ENCODE measurements at places on chromosomes 7 and 10. TPM values are rescaled to one million over a fixed set of nuclear protein-coding genes. Genes with fewer than 3 reads are reported as not detected.

The HYAL4 gene
- total RNA-seq: not detected

The PRRT4 gene
- total RNA-seq: 0.77 TPM

The CPN1 gene
- total RNA-seq: not detected

The ASB13 gene
- total RNA-seq: 18.4 TPM

The ARHGEF35 gene
- 12.0 TPM for total RNA-seq

- no peak for DNase-seq
Measured at GRCh38 chr10:70176441-70176840, 6.1 kb upstream of the SAR1A start.

DNA sequence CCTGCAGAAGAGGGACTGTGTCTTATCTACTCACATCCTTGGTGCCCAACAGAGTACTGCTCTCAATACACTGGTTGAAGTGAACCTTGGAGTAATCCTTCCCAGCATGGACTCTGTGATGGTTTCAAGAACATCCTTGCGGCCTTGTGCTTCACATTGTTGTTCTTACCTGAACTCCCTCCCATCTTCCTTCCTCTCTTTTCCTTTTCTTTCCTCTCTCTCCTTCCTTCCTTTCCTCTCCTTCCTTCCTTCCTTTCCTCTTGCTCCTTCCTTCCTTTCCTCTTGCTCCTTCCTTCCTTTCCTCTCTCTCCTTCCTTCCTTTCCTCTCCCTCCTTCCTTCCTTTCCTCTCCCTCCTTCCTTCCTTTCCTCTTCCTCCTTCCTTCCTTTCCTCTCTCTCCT is 26.3 kb downstream of the LAMB1 start:
- no peak for DNase-seq

DNA sequence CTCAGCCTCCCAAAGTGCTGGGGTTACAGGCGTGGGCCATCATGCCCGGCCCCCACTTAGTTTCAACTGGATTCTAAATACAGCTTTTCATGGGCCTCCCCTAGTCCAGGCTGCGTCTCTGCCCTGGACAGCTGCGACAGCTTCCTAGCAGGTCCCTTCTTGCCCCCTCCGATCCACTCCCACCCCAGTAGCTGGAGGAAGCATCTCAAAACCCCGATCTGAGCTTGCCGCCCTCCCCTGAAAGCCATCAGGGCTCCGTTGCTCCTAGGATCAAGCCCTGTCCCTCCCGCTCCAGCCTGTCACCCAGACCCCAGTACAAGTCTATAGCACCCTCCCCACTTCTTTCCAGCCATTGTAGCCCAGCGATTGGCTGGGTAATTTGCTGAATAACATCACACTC is 64.5 kb downstream of the VWA2 start:
- DNase-seq: no peak

DNA sequence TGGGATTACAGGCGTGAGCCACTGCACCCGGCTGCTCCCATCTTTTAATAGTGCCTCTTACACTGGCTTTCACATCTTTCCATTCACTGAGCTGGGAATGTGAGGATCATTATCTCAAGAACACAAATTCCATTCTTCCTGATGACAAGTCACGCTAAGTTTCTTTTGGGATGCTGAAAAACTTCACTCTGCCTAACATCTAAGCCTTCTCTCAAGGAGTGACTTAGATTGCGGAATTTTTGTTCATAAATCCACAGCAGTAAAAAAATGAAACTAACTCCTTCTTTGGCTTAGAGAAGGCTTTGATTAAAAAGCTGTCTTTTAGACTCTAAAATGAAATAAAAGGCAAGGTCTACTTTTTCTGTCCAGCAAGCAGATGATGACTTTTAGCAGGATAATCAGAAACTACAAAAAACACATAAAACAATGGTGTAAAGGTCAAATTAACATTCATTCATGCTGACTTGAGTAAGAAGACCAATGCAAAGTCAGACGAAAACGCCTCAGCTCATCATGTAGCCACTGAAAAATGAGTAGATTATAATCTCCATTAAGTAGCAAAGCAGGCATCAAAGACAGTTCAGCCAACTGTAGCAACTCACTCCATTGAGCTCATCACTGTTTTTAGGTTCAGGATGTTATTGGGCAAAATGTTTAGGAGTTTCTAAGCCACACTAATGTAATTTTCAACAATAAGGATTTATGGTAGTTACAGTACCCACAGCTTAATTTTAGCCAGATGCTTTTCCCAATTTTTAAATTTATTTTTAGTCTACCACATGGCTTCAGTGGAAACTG is 178.8 kb downstream of the ELMO1 start:
- no peak for DNase-seq

GRCh38 chr10:68800211-68800610 is 27.1 kb upstream of the STOX1 start:
- no peak for DNase-seq

GRCh38 chr7:37552030-37552429 is 103.4 kb upstream of the ELMO1 start:
- no peak for DNase-seq

GRCh38 chr10:132394936-132395703 is 1.9 kb upstream of the PWWP2B start:
- DNase-seq: no peak

DNA sequence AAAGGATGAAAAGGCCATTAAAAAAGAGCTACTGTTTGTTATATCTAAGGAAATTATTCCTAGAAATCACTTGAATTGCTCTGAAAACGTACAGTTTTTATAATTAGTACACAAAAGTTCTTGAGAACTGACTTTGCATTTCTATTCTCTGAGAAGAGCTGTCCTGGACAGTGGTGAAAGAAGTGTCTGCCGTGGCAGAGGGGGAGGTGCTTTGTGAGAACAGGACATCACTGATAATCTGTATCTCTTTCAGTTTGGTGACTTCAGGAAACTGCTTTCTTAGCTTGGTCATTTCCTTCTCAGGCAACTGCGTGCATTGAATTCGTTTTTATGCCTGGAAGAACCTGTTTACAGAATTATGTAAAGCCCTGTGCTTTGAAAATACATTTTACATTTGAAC is 52.1 kb downstream of the POLL start:
- DNase-seq: no peak

GRCh38 chr10:8035641-8036470 is 18.6 kb upstream of the GATA3 start:
- DNase-seq: no peak

DNA sequence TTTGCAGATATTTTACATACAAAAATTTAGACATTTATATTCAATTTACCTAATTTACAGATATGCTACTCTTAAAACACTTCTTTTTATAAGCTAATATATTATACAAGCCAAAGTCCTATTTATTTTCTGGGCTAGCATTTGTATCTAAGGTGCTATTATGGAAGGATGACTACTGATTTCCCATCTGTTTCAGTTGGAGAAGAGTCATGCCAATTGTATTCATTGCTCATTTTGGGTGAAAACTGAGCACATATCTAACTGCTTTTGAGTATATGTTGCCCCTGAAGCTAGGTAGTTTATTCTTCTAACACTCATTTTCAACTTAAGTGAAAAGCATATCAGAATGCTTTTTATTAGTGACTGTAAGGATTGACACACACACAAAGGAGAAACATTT is 172.9 kb downstream of the CDK14 start:
- DNase-seq: no peak

DNA sequence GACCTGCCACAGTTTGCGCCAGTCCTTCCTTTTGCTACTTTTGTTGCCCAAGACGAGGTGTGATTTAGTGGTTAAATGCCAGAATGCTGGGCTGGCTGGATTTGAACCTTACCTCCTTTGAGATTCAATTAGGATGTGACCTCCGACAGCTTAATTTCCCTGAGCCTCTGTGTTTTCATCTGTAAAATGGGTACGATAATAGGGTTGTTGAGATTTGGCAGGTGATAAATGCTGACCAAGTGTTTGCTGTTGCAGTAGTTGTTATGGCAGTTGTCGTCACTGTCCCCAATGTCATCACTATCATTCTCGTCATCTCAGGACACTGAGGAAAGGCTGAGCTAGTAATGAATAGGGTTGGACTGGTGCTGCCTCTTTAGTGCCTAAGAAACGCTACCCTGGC is 61.1 kb downstream of the GRK5 start:
- no peak for DNase-seq

DNA sequence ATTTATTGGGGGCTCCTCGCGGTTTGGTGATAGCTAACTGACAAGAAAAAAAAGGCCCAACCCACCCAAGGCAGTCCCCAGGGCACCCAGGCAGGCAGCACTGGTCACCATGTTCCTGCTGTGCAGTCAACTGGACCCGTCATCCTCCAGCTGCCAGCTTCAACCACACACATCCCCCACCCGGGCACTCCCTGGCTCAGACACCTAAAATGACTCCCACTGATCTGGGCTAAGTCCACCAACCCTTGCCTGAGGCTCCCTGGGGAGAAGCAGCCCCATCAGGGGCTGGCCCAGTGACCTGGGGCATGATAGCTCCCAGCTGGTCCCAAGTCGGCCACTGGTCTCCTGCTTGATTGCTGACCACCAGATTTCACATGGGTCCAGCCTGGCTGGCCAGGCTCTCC is 161.8 kb downstream of the NRF1 start:
- no peak for DNase-seq

DNA sequence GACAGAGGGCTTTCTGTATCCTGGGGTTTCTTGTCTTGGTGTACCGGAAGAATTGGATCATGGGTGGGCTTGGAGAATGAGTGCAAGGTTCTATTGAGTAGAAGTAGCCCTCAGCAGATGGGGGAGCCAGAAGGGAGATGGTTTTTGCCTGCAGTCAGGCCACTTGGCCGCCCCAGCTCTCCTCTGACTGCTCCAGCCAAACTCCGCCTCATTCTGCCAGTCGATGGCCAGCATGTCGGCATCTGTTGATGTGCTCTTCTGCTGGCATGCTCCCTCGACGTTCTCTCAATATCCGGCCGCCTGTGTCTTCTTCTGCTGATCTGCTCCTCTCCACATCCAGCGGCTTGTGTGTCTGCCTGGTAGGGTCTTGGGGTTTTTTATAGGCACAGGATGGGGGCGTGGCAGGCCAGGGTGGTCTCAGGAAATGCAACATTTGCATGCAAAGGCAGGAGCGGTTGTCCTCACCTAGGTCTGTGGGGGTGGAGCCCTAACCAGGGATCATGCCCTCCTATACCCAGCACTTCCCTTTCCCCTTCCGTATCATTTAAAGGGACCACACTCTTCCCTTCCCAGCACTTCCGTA is 40.2 kb upstream of the TNS3 start:
- no peak for DNase-seq

DNA sequence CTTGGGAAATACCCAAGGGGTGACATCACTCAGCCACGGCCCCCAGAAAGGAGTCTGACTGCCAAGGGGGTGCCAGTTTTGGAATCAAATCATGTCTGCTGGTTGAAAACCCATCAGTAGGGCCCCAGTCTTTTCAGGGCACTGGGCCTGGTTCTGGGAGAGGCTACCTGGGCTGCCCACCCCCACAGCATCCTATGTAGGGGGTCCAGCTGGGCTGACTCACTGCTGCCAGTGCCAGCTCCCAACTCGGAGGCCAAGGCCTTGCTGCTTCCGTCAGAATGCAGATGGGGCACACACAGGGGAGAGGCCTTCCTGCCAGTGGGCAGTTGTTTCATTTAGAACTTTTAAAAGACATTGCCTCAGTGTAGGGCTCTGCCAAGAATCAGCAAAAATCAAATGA is 39.5 kb upstream of the DMBT1 start:
- DNase-seq: no peak

DNA sequence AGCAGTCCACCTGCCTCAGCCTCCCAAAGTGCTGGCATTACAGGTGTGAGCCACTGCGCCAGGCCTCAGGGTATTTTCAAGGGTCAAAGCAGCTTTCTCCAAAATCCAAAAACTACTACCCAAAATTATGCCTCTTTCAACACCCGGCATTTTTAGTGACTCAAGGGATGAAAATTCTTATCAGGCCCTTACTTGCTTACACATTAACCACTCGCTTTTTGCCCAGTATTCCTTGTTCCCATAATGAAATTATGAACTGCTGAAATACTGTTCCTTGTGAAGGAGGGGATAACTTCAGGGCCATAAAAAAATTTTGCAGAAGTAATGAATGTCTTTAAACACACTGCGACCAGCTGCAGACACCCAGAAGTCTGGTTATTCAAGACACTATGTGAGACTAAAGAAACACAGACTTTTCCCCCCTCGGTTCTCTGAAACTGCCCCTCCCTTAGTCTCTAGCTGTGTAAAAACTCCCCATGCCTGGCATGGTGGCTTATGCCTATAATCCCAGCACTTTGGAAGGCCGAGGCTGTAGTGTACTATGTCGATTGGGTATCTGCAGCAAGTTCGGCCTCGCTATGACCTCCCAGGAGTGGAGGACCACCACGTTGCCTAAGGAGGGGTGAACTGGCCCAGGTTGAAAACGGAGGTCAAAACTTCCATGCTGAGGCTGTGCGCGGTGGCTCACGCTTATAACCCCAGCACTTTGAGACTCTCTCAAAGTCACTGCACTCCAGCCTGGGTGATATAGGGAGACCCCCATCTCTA is 12.0 kb downstream of the FXYD4 start:
- no peak for DNase-seq

DNA sequence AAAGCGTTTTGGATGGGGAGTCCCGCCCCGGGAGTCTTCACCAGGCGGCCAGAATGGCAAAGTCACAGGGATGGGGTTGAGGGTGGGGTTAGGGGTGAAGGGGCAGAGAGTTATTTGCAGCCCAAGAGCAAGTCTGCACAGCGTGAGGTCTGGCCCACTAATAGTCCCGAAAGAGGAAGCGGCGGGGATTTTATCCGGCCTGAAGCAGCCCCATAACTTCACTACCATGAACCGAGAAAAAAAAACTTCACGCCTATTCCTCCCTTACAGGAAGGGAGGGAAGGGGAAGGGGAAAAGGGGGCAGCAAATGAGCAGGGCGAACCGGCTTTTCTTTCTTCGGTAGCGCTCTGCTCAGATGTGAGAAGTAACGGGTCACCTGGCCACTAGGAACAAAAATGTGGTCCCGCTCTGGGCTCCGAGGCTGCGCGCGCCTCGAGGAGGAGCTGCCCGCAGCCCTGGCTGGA is 712 bp downstream of the ITPRIP start:
- DNase-seq: no peak

DNA sequence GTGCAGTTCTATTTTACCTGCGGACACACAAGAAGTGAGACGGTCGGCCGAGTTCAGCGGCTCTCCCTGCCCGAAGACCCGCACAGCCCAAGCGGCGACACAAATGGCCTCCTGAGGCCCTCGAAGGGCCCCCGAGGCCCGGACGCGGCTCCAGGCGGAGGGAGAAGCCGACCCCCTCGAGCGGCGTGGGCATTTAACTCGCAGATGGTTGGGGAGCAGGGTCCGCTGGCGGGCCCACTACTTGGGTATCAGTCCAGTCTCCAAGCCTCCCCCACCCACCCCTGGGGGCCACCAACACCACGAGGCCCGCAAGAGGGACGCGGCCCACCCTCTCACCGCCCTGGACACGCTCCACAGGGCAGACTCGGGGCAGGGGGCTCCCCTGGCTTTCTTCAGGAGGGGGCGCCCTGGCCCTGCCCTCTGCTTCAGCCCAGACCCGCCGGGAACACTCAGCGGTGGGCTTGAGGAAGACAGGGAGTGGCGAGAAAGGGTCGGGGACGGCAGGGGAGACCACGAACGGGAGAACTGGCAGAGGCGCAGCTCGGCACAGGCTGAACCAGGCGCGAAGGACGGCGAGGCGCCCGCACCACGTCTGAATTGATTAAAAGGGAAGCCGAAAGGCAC is 1.7 kb downstream of the IGF2BP3 start:
- no peak for DNase-seq

Measured in Panc1 (cell line).